SK-N-SH (cell line): ENCODE measurements at places on chromosomes 1 and 21. TPM values are rescaled to one million over a fixed set of nuclear protein-coding genes. Genes with fewer than 3 reads are reported as not detected.

DNA sequence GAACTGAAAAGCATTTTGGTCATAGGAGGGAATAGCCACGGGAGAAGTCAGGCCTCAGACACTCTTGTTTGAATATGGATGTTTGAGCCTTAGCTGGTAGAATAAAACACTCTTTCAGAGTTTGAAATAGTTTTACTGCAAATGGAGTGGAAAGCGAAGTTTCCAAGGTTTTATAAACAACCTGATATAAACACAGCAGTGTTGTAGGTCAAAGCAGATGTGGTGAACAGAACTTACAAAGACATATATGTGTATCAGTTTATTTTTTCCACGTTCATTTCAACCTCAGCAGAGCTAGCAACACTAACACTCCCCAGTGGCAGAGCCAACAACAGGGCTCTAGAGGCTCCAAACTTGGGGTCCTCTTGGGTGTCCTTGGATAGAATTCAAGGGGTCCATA lies 89.9 kb downstream of the WLS start:
- no peaks in the 10 kb centered on the region for H3K4me1 ChIP-seq
- H3K27ac ChIP-seq, result no peak overlapping the region
- H3K4me3 ChIP-seq, result no peak overlapping the region

DNA sequence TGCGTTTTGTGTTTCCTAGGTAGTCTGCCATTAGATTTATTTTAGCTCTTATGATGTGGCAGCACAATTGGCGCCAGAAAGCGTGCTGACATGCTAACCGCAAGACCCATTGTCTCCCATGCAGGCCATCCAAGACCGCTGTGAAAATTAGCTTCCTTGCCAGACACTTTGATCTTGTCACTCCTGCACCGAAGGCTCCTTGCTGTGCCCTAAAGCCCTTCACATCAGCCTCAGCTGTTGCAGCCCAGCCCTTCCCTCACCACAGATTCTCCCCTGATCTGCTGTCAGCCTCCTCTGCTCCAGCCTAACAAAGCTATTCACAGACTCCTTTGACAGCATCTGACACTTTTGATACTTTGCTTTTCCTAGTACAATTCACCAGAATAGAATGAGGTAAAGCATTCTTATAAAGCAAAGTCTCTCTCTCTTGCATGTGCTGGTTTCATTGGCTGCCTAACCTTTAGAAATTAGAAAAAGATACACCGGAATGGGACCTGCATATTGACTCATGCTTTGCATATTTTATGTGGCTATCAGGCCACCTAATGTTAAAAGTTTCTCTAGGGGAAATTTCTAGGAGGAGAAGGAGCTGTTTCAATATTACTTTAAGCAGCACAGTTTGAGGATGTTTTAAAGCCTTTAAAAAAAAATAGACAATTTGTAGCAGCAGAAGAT lies 280.3 kb upstream of the FMN2 start:
- no peaks in the 10 kb centered on the region for H3K36me3 ChIP-seq
- peak overlapping the region; percentile 50 for H3K27ac ChIP-seq
- H3K4me3 ChIP-seq, result no peak overlapping the region

DNA sequence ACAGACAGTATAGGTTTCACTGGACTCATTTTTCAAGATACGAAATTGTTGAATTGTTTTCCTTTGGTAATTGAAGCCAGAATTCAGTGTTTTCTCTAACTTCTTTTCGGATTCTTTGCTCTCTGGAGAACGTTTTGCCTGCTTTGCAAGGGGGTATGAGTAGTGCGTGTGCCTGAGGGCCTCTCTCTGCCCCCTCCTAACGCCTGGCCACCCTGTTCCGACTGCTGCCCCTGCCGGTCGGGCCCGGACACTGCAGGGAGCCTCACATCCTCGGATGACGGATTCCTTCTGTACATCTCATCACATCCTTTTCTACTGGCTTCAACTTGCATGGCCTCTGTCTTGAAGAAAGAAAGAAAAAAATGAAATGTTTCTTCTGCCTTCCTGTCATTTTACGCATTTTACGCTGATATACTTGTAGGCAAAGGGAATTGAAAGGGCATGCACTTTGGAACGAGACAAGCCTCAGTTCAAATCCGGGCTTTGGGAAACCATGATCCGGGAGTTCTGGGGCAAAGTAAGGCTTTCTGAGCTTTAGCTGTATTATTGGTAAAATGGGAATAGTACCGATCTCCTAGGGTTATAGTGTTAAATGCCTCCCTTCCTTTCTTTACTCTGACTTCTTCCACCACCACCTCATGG lies 65.1 kb downstream of the DISC1 start:
- no peaks in the 10 kb centered on the region; the same call in 1 of the 2 replicates for H3K36me3 ChIP-seq
- DNase-seq, result peak; percentile 56
- peak overlapping the region; percentile 37; the same call in 1 of the 2 replicates for H3K4me3 ChIP-seq
- H3K4me1 ChIP-seq, result peaks cover 41% of the 10 kb centered on the region
- no peak overlapping the region for H3K27ac ChIP-seq
- no peaks in the 10 kb centered on the region for H3K27me3 ChIP-seq

DNA sequence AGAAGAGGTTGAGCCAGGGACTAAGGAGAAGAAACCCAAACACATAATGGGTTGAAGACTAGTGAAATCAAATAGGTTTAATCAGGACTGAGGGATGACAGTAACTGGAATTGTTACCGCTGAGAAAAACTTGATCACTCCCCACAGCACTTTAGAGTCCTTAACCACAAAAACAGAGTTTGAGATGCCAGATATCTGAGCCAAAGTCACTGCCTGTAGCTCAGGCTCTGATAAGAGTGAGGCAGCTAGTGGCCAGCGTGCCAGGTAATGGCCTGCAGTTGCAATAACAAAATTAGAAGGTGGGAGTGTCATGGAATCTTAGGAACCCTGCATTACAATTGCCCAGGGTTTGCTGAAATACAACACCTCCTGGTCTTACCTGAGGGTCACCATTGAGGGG lies 48.0 kb downstream of the PRKAB2 start:
- DNase-seq, result no peak
- H3K36me3 ChIP-seq, result no peaks in the 10 kb centered on the region
- peaks cover 9% of the 10 kb centered on the region; the same call in 1 of the 2 replicates for H3K27me3 ChIP-seq
- no peak overlapping the region for H3K27ac ChIP-seq
- no peak overlapping the region for H3K4me3 ChIP-seq

Gene TDRD5
- not detected in 2 replicates for polyA plus RNA-seq

Gene C1orf87
- polyA plus RNA-seq, result not detected in 2 replicates

DNA sequence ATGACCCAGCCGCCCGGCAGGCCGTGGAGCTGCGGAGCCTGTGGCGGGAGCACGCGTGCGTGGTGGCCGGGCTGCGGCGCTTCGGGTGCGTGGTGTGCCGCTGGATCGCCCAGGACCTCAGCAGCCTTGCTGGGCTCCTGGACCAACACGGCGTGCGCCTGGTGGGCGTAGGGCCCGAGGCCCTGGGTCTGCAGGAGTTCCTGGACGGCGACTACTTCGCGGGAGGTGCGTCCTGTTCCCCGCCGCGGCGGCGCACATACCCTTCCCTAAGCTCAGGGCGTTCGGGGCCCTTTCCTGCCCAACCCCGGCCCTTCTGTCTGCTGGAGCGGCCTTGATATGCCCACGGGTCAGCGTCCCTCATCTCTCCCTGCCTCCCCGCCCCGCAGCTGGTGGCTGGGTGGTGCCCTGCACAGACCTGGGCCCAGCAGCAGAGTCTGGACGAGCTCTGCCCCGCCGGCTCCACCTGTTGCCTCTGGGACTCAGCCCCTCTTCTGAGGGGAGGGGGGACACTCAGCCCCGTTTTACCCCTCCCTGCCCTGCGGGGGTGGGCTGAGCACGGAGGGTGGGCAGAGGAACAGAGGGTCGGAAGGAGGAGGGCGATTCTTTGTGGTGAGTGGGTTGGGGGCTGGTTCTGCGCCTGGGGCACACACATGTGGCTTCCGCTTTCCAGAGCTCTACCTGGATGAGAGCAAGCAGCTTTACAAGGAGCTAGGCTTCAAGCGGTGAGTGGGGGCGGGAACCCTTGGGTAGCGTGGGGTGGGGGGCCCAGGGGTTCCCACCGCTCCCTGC lies 688 bp downstream of the PRXL2B start:
- H3K4me1 ChIP-seq, result no peaks in the 10 kb centered on the region
- H3K4me3 ChIP-seq, result peak overlapping the region; percentile 70

- H3K36me3 ChIP-seq, result no peaks in the 10 kb centered on the region
- DNase-seq, result no peak
- H3K27me3 ChIP-seq, result no peaks in the 10 kb centered on the region; the same call in 1 of the 2 replicates
These were observed 37.5 kb downstream of the SPTA1 start for GRCh38 chr1:158649052-158649451.

Gene OR2T29
- not detected in 2 replicates for polyA plus RNA-seq
